ENCODE measurements at places on chromosomes 1 and 21. TPM values are rescaled to one million over a fixed set of nuclear protein-coding genes. Genes with fewer than 3 reads are reported as not detected.

- DNase-seq = no peak
Observed at GRCh38 chr1:48530727-48531351, 58.8 kb upstream of the SPATA6 start.

Gene KRTCAP2
- total RNA-seq = 293 TPM

Gene SPRR4
- total RNA-seq = not detected

- no peak for DNase-seq
Observed at GRCh38 chr1:6378096-6378746, 15.3 kb downstream of the ACOT7 start.

DNA sequence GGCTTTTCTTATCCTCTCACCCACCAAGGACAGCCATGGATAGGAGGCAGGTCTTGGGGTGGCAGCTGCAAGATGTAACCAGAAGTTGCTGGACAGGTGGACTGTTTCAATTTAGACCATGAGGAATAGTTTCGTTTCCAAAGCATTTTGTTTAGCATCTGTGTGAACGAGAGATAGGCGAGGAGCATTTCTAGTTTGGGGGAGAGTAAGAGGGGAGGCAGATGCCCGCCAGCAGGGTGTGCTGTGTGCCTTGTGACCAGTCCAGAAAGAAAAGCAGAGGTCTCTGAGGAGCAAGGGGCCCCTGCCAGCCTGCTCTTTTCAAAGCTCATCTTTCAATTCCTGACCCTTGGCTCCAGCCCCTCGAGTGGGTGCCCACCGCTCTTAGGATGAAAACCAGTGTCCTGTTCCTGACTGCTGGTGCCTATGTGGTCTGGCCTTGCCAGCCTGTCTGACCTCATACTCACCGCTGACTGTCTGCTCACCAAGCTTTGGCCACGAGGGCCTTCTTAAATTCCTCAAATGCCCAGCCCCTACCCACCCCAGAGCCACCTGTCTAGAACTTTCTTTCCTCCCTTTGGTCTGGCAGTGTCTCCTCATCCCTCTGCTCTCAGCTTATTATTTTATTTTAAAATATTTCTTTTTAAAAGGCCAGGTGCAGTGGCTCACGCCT is 8.5 kb downstream of the SERINC2 start:
- no peak for DNase-seq

Gene UHMK1
- 49.7 TPM for total RNA-seq

- no peak for DNase-seq
Observed at GRCh38 chr1:93546162-93546863, 98.4 kb downstream of the FNBP1L start.

DNA sequence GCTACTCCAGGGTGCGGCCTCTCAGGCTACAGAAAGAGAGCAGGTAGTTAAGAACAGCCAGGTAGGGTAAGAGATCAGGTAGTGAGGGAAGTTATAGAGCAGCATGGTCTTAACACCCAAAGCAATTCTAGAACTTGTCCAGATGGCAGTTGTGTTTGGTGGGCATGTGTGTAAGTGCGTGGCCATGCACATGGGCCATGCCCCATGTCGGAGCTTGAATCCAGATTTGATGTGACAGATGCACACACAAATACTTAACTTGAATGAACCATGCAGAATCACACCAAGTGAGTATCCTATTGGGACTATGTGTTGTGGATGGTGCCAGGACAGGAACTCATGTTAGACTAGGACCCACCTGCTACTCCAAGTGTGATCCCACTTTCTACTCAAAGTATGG is 145.7 kb upstream of the HMGB4 start:
- DNase-seq = no peak

DNA sequence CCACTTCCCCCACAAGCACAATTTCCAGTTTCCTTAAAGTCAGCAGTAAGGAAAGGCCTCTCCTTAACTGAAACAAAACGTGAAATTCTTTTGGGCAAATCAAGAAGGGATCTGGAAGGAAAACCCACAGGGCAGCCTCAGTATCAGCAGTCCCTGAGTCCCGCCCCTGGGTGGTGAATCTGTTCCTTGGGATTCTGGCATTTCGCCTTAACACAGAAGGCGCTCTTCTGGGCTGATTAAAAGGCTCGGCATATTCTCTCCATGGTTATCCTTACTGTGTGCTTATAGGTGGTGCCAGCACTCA is 12.2 kb upstream of the RAB4A start:
- no peak for DNase-seq

Gene GJB5
- 8.5 TPM for total RNA-seq

DNA sequence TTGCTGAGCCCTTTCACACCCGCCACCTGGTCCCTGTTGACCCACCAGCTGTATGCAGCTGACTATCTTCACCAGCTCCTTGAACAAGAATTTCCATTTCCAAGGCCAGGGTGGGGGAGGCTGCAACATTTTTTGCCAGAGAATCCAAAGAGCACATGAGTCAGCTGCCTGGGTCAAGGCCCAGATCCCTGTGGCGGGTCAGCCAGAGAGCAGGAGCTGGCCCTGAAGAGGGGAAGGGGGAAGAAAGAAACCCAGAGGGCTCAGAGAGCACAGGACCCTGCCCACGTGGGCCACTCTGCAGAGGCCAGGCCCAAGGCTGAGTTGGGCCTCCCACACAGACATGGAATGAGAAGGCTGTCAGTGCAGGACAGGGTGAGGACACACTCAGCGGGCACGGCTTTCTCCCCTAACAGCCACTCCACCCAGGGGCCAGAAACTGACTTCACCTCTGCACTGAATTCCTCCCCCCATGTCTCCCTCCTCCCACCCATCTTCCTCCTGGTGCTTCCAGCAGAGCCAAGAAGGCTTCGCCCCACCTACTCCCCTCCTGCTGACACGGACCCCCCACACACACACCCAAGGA is 28.9 kb downstream of the S100A6 start:
- DNase-seq = peak; percentile 86

- DNase-seq = peak; percentile 39
Observed at GRCh38 chr1:148162363-148162762, 10.3 kb upstream of the NBPF11 start.

- no peak for DNase-seq
Observed at GRCh38 chr1:11180342-11180744, 8.8 kb upstream of the ANGPTL7 start.

Gene TBCE
- total RNA-seq = 30.7 TPM

- no peak for DNase-seq
Observed at GRCh38 chr1:85991261-85991660, 165.3 kb downstream of the COL24A1 start.

- DNase-seq = peak; percentile 53
Observed at GRCh38 chr1:240611619-240612480, at the start of gene GREM2. Gene GREM2, minus strand, starts transcription at chr1:240612155. Its CDS starts 118,680 bp downstream, at chr1:240493475.

GRCh38 chr1:232369451-232370296 is 260.3 kb downstream of the SIPA1L2 start:
- no peak for DNase-seq

DNA sequence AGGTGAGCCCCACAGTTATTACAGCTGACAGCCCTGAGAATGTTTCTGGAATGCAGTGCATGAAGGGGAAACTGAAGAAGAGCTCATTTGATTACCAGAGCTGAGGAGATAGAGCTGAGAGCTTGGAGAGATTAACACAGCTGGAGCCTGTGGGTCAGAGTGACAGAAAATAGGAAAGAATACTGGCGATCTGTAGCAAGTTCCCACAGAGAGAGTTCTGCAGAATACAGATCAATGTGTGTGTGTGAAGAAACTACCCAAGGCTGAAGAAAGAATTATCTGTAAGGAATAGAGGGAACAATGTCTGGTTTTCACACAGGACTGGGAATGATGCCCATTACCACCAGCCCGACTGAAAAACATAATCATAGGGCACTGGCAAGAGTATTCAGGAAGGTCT is 103.6 kb upstream of the SNX7 start:
- no peak for DNase-seq

DNA sequence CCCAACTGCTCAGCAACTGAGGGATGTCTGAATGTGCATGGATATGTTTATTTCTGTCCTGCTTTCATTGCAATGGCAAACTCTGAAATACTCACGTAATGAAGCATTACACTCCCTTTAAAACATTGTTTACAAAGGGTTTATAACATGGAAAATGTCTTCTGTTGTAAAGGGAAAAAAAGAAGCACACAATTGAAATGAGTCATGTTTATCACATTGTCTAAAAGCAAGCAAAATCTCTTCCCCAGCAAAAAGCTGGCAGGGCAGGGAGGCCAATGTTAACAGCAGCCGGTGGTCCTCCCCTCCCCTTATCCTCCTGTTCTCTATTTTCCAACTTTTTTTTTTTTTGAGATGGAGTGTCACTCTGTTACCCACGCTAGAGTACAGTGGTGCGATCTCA is 3.9 kb upstream of the EFNA1 start:
- no peak for DNase-seq

- no peak for DNase-seq
Observed at GRCh38 chr1:95893921-95894320, 659.9 kb downstream of the RWDD3 start.

Gene RASAL2
- 26.0 TPM for total RNA-seq

Gene EPS8L3
- 0.55 TPM for total RNA-seq

- no peak for DNase-seq
Observed at GRCh38 chr1:53120659-53121058, 21.8 kb downstream of the SLC1A7 start.

Gene VSIG8
- not detected for total RNA-seq

GRCh38 chr1:109094377-109094803 is 3.8 kb downstream of the TMEM167B start:
- no peak for DNase-seq

DNA sequence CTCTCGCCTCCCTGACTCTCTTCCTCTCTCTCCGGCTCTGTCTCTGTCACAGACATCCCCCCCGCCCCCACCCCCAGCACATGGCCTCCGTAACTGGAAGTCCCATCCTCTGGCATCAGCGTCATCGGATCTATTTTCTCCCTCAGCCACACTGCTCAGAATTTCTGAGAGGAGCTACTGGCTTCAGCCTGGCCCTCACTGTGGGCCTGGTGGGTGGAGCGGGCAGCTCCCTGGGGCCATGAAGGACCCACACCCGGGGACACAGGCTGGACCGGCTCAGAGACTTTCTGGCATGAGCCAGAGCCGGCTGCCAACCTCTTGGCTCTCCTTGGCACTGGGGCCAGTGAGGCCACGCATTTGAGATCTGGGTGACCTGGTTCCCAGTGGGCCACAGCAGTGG is 61.2 kb upstream of the CASZ1 start:
- no peak for DNase-seq

DNA sequence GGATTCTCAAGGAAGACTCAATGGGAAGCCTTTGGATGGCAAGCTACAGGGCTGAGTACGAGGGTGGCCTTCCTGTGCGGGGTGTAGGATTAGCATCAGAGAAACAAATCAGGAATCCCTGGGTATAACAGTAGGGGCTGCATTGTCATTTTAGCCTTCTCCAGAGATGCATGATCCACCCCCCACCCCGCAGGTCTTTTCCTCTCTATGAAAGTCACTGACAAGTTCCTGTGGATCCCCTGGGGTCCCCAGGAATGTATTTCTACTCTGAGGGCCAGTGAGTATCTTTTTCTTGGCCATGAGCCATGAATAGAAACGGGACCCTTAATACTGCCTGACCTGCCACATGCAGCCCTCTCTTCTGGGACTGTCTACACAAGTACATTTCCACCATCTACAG is 473.0 kb upstream of the VAMP3 start:
- peak; percentile 19 for DNase-seq

Gene HCRTR1
- not detected for total RNA-seq

Gene KRTAP11-1
- not detected for total RNA-seq

Gene PDZK1
- 0.23 TPM for total RNA-seq
